Activated T-cell treated with anti-CD3 and anti-CD28 coated beads for 4 hours (primary cell): ENCODE measurements at places on chromosomes 16 and 17.

GRCh38 chr17:3043737-3044365, 19.6 kb downstream of the OR1D5 start:
- DNase-seq: no peak

- no peak for DNase-seq
These were observed 45.5 kb upstream of the PABPN1L start for GRCh38 chr16:88911946-88912310.

DNA sequence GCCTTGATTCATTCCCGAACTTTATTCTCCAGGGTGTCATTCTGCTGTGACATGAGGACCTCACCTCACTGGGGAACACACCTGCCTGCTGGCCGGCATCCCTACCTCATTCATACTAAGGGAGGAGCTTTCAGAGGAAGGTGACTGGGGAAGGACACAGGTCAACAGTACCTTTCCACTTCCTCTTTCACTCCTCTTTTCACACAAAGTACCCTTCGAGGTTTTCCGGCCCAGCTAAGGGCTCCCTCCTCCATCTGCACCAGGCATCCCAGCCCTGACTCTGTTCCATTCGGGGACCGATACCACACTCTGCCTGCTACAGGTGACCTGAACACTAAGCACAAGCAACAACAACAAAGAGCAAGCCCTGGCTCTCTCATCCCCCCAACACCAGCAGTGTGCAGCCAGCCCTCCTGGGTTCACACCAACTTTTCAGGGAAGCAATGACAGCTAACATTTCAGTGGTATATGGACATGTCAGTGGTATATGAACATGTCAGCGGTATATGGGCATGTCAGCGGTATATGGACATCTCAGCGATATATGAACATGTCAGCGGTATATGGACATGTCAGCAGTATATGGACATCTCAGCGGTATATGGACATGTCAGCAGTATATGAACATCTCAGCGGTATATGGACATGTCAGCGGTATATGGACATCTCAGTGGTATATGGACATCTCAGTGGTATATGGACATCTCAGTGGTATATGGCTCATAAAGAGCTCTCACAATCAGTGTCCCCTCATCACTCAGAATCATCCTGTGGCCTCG, 16.0 kb downstream of the TRIM25 start:
- DNase-seq: no peak

DNA sequence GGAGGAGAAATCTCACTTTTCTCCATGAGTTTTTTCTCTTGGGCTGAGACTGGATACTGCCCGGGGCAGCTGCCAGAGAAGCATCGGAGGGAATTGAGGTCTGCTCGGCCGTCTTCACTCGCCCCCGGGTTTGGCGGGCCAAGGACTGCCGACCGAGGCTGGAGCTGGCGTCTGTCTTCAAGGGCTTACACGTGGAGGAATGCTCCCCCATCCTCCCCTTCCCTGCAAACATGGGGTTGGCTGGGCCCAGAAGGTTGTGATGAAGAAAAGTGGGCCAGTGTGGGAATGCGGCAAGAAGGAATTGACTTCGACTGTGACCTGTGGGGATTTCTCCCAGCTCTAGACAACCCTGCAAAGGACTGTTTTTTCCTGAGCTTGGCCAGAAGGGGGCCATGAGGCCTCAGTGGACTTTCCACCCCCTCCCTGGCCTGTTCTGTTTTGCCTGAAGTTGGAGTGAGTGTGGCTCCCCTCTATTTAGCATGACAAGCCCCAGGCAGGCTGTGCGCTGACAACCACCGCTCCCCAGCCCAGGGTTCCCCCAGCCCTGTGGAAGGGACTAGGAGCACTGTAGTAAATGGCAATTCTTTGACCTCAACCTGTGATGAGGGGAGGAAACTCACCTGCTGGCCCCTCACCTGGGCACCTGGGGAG, 19.1 kb downstream of the NGFR start:
- no peak for DNase-seq

DNA sequence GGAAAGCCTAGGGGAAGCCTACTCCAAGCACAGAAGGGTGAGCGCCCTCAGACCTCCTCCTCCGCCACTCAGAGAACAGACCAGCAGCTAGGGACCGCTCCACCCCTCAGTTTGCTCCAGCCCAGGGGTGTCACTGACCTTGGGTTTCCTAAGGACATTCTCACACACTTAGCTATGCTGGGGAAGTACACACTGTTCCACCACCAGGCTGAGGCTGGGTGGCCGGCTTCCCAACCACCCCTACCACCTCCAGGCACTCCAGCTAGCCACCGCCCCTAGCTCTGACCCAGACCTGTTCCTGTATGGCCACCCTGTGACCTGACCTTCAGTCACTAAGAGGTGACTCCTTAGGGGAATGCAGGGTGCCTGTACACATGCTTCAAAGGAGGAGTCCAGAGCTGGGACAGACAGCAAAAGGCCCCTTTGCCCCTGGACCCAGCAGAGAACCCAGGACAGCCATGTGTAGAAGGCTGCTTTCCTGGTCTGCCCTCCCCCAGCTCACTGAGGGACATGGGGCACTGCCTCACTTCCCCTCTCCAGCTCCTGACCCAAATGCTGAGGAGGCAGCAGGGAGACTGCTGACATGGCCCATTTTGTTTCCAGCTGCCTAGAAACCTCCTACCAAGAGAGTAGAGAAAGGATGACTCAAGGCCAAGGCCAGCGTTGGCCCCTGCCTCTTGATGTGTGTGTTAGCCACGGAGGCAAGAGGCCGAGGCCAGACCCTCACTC, 6.7 kb downstream of the HSPB9 start:
- no peak for DNase-seq

GRCh38 chr16:89374393-89374960, 115.9 kb downstream of the ANKRD11 start:
- no peak for DNase-seq

DNA sequence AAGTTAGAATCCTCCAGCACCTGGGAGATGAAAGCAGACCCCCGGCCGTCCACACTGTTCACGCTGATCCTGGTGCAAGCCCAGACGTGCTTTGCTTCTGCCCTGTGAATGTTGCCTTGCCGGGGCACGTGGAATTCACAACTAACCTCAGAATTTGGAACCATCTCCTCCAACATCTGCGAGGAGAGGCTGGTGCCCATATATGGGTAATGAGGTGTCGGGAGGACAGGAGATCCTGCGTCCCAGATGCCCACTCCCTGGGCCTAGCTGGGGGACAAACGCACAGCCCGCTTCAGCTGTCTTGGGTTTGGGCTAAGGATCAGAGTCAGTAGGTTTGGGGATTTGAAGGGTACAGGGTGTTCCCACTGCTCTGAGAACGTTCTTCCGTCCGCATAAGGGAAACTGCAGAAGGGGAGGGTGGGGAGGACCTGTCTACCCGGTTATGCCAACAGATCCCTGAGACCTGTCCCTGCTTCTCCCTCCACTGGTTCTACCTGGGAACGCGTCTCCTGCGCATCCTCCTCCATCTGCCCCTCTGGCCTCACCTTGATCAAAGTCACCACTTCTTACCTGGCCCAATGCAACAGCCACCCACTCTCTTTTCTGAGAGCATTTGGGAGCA, 14.1 kb downstream of the PPL start:
- no peak for DNase-seq
